B cell (primary cell): ENCODE measurements at places on chromosomes 12 and 14.

- no peak for DNase-seq
These were observed 678.5 kb upstream of the TBX3 start for GRCh38 chr12:115362339-115362976.

- peak; percentile 33 for DNase-seq
These were observed 173.8 kb upstream of the MIS18BP1 start for GRCh38 chr14:45426685-45427282.

- peak; percentile 31 for DNase-seq
These were observed 64.1 kb downstream of the NELL2 start for GRCh38 chr12:44812062-44812461.

DNA sequence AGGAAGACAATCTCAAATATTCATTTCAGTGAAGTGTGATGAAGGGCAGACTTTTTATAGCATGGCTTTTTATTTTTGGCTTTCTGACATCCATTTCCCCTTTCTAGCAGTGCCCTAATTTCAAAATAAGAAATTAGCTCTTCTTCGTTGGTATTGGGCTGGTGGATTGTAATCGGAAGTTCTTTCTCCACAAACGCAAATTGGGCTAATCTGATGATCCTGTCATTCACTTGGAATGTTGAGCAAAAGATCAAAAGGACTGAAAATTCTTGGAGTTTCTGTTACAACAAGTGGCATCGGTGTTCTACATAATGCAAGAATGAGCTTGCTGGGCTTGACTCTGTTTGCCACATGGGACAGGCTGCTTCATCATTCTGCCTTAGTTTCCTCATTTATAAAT is 1182.8 kb downstream of the FLRT2 start:
- no peak for DNase-seq

DNA sequence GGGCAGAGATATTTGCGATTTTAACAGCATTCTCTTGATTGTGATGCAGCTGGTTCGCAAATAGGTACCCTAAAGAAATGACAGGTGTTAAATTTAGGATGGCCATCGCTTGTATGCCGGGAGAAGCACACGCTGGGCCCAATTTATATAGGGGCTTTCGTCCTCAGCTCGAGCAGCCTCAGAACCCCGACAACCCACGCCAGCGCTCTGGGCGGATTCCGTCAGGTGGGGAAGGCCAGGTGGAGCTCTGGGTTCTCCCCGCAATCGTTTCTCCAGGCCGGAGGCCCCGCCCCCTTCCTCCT is 271 bp upstream of the PSEN1 start:
- no peak for DNase-seq
